ENCODE measurements at places on chromosomes 16 and 17.

GRCh38 chr16:2857451-2858244, at the start of gene PRSS22:
Gene PRSS22 (minus strand): TSS chr16:2858170. CDS start chr16:2858104, 66 bp downstream.
- no peak for DNase-seq

DNA sequence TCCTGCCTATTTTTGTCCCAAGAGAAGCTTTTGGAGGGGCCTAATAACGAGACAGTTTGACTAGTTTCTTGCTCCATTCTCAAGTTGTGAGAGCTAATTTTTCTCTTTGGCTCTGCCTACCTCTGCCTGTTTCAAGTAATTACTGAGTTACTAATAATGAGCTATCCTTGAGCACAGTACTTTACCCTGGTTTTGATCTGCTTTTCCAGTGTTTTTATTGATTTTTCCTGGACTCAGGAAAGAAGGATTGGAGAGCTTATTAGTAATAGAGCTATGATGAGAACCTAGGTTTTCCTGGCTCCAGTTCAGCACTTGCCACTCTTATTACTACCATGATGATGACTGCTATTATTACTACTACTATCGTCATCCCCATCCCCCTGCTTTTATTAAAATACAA, 106.7 kb downstream of the HS3ST3B1 start:
- DNase-seq: no peak

- no peak for DNase-seq
These were observed 9.9 kb downstream of the C17orf67 start for GRCh38 chr17:56823848-56824247.

- no peak for DNase-seq
These were observed 5.1 kb downstream of the BAHCC1 start for GRCh38 chr17:81400154-81400977.

DNA sequence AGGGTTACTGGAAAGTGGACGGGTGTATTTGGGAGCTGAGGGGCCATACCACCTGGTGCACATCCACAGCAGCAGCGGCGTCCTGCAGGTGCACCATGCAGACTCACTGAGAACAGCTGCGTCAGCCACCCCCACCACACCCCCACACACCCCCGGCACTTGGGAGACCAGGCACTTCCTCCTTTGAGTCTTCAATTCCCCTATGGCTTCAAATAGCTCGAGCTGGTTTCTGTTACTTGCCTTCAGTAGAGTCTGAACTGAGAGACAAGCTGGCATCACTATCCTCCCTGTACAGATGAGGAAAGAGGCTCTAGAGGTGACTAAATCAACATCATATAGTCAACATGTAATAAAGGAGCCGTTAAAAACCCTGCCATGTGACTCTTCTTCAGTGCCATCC, 15.4 kb downstream of the CUEDC1 start:
- no peak for DNase-seq

DNA sequence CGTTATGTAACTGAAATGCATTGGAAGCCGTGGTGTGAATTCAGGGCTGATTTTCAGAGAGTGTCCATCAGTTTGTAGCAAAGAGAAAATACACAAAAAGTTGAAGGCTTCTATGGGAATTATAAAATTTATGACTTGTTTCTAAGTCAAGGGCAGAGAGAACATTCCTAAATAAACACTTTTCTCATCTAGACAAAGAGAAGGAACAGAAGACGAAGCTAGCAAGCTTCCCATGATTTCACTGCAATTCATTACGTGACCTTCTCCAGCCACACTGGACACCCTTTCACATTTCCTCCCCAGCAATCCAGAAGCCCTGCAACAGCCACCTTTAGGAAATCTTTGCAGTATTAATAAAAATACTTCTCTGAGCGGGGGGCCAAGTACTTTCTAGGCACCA, 67.8 kb downstream of the TMEM100 start:
- no peak for DNase-seq

DNA sequence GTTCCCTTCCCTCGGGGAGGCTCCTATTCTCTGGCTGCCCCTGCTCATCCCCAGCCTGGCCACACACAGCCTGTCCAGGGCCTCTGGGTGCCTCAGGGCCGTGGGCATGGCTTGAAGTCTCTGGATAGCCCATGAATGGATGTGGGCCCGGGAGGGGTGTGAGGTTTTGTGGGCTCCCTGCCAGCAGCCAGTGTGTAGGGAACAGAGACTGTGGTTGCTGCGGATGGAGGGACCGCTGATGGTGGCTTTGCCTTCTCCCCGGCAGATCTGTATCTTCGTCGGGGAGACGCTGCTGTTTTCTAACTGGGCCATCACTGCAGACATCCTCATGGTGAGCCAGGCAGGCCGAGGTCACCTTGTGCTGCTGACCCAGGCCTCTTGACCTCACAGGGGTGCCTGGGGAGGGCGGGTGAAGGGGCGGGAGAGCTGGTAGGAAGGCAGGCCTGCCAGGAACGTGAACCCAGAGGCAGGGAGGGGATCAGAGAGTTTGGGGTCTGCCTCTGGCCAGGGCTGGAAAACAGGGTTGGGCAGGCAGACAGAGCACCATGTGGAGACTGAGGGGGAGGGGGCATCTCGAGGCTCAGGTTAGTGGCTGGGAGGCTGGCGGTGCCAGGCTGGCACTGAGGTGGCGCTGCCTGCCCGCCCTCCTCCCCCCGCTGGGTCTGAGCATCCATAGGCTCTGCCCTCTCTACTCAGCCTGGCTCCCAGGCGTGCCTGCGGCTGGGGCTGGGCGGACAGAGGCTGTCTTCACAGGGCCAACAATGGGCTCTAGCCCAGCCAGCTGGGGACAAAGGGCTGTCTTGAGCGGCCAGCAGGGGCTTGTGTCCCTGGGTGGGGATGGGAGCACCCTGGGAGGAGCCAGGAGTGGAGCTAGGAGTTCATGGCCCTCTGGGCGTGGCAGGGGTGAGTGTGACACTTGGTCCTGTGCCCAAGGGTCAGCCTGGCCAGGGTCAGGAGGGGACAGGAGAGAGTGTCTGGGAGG, 21.4 kb downstream of the MYBBP1A start:
- no peak for DNase-seq

GRCh38 chr17:45129426-45129939, 2.8 kb downstream of the PLCD3 start:
- no peak for DNase-seq

GRCh38 chr16:67653128-67653788, 6.8 kb downstream of the ACD start:
- DNase-seq: no peak

GRCh38 chr16:85687651-85688471, 893 bp downstream of the GINS2 start:
- DNase-seq: no peak

GRCh38 chr17:73309727-73310596, 1.8 kb downstream of the CDC42EP4 start:
- DNase-seq: no peak

DNA sequence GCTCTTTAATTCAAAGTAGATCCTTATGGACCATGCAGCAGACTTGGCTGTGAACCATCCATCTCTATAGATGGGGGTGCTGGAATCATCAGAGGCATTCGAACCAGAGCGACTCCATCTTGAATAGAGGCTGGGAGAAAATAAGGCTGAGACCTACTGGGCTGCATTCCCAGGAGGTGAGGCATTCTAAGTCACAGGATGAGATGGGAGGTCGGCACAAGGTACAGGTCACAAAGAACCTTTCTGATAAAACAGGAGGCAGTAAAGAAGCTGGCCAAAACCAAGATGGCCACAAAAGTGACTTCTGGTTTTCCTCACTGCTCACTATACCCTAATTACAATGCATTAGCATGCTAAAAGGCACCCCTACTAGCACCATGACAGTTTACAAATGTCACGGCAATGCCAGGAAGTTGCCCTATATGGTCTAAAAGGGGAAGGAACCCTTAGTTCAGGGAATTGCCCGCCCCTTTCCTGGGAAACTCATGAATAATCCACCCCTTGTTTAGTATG, 89.2 kb upstream of the BRD7 start:
- no peak for DNase-seq

- no peak for DNase-seq
These were observed 24.5 kb downstream of the OR1D5 start for GRCh38 chr17:3038941-3039340.

GRCh38 chr16:54986409-54986808, 55.7 kb downstream of the IRX5 start:
- no peak for DNase-seq

GRCh38 chr16:82612263-82612662, 14.5 kb upstream of the CDH13 start:
- DNase-seq: no peak

- DNase-seq: no peak
These were observed 17.1 kb upstream of the VWA3A start for GRCh38 chr16:22075043-22075757.

DNA sequence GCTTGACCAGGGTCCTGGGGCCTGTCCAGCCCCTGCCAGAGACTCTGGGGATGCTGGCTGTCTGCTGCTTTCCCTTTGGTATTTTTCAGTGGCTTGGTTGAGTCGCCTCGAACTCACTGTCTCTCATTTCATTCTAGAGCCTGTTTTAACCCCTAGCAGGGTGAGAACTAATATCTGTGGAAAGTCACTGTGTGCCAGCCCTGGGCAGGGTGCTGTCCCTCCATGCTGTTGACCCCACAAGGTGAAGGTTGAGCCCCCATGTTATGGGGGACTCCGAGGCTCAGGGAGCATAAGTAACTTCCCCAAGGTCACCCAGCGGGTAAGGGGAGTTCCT, 33.0 kb downstream of the DCAKD start:
- DNase-seq: no peak

GRCh38 chr17:76427501-76428231, 25.3 kb downstream of the UBE2O start:
- DNase-seq: no peak

DNA sequence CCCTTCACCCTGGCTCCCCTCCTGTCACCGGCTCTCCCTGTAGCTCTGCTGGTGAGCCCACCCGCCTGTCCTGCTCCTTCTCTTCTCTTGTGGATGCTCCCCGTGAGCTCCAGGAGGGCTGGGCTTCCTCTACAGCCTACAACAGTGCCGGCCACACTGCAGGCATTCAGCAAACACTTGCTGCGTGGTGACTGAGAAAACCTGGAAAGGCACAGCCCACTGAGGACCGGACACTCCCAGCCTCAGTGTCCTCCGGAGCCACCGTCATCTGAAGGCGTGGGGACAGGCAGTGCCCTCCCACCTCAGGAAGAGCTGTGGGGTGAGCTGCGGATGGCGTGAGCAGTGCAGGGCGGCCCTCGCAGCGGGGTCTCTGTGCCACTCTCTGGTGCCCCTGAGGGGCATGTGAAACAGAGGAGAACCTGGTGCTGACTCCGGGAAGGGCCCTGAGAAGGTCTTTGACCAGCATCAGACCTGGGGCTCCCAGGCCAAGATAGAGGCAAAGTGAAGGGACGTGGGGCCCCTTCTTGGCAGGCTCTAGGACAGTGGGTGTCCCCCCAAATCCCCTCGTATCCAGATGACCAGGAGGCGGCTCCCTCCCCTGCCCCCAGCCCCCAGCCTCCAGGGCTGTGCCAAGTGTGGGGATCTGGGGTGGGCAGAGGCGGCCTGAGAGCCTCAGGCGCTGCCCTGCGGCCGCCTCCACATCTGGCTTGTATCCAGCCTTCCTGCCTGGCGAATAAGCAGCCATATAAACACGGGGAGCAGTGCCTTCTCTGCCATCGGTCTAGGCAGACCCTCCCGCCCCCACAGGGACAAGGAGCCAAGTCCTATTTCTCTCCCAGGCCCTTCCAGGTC, 44.0 kb upstream of the PABPN1L start:
- DNase-seq: no peak

DNA sequence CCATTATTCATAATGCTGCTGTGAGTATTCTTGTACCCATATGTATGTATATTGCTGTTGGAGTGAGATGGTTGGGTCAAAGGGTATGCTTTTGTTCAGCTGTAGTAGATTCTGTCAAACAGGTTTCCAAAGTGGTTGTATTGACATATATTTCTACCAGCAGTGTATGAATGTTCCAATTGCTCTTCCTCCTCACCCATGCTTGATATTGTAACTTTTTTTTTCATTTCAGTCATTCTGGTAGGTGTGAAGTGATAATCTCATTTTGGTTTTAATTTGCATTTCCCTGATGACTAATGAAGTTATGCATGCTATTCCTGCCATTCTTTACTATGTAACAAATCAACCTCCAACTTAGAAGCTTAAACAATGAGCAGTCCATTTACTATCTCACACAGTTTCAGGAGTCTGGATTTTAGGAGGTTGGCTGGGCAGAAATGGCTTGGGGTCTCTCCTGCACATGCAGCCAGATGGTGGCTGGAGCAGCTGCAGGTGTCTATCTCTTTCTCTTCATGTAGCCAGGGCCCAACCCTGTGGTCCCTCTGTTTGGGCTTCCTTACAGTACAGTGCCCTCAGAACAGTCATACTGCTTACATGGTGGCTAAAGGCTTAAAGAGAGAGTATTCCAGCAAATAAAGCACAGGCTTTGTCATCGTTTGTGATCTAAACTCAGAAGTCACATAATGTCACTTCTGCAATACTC, 21.2 kb downstream of the ERAL1 start:
- DNase-seq: no peak

- DNase-seq: no peak
These were observed 6.5 kb upstream of the CDH5 start for GRCh38 chr16:66359811-66360608.

DNA sequence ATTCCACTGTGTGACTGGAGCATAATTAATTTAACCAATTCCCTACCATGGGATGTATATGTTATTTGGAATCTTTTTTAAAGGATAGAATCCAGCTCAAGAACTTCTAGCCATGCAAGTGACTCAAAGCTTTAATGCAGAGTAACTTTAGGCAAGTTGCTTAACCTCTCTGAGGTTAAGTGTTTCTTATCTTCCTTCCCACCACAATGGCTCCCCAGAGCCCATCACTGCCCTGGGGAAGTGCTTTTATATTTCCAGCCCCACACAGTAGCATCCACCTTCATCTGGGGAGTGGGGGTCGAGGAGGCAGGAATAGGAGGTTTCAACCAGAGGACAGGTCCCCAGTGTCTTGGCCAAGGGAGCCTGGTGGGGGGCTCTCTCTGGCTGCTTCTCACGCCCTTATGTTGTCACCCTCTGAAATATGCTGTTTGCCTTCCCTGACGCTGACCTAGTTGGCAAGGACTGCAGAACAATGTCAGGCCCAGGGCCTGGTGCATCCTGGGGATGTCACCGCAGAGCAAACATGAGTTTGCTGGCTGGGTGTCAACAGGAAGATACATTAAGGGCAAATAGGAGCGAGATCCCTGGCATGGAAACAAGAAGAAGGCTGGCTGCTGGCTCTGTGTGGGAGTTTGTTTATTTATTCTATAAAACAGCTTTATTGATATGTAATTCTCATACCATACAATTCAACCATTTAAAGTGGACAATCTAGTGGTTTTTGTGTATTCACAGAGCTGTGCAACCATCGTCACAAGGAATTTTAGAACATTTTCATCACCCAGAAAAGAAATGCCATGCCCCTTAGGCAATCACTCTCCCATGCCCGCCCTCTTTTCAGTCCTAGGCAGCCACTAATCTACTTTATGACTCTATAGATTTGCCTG, 46.6 kb upstream of the WSB1 start:
- no peak for DNase-seq

DNA sequence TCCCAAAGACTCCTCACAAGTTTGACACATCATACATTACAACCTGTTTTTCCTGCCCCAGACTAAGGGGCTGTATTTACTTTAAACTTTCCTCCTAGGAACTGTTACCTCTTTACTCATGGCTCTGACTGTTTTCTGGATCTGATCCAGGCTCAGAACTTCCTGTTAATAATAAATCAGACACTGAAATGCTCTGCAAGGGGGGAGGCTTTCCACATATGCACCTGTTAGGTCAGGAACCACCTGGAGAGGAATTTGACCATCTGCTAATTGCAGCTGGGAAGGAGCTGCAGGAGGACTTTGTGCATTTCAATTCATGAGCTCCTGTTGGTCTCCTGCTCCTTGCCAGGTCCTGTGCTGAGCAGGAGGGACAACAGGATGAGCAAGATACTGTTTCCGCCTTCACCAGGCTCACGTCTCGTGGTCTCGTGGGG, 476.9 kb upstream of the CDH5 start:
- DNase-seq: no peak
